CD4-positive, alpha-beta T cell treated with Interleukin-2 at 100 ng/mL for 4 hours (primary cell): ENCODE measurements at places on chromosomes 12 and 14.

DNA sequence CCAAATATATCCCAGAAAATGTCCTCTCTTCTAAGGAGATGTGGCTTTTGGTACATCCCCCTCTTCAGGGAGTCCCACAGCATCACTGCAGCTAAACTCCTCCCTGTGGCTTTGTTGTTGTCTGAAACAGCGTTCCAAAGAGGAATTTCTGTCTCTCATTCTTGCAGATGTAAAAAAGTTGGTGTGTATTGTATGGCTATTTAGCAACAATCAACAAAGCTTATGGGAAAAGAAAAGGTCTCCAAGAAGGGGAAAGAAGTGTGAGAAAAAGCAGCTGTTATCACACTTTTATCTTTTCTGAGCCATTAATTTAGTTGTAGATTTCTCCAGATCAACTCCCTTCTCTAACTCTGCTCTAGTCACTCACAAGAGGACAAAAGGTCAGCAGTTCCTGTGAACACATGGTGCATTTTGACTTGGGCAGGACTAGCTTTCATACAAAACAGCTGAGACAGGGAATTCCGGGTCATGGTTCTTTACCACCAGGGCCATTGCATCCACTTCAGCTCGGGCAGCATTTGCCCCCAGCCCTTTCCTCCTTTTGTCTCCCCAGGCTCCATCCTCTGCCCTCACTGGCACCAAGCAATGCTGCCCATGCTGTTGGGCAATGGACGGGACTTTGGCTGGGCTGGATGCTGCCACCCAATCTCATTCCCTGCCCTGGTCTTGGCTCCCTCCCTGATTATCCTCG is 184.7 kb downstream of the TMX1 start:
- DNase-seq, result no peak

GRCh38 chr12:79420146-79420618 is 270.6 kb downstream of the PAWR start:
- DNase-seq, result no peak

DNA sequence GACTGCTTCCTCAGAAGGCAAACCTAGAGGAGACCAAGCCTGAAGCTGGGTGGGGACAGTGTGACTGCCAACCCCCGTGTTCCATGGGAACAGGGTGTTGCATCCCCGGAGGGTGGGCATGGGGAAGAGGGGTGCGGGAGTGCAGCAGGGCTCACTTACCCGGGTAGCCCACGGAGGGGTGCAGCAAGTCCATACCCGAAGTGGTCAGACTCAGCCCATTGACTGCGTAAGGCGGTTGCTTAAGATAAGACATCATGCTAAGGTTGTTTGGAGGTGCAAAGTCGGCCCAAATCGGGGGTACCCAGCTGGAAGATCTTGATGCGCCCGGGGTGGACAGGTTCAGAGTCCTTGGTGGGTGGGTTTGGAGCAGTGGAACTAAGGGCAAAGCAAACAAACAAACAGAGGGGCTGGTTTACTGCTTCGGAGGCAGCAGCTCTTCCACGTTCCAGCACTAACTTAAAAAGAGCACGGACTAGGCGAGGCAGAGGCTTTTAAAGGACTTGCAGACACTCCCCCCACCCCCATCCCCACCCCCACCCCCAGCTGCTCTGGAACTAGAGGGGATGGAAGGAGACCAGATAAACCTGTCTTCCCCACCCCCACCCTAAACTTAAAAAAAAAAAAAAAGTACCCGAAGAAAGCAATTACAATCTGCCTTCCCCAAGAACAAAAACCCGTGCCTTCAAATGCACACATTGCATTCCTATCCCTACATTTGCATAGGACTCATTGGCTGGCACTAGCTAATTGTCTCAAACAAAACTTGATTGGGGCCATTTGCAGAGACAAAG is 4.9 kb downstream of the OTX2 start:
- DNase-seq, result no peak

- DNase-seq, result no peak
Observed at GRCh38 chr14:74946659-74947281, 8.6 kb downstream of the PGF start.

DNA sequence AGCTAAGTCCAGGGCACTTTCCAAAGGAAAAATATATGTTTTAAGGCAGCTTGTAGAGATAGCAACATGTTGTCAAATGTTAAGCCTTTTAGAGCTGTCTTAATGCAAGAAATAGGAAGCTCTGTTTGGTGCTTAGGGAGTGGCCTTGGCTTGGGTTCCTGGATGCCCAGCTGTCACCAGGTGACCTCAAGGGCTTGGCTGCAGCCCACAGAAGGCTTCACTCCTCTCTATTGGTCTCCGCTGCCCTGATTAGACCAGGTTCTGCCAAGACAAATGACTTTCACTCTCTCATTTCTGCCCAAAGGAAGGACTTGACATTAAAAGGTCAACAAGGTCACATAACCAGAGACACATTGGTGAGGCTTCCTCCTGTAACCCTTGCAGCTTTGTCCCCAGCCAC is 76.8 kb downstream of the WSCD2 start:
- DNase-seq, result no peak

GRCh38 chr12:52226446-52226845 is 6.6 kb upstream of the KRT7 start:
- DNase-seq, result no peak

- no peak for DNase-seq
Observed at GRCh38 chr12:94225947-94226630, 77.7 kb downstream of the PLXNC1 start.

DNA sequence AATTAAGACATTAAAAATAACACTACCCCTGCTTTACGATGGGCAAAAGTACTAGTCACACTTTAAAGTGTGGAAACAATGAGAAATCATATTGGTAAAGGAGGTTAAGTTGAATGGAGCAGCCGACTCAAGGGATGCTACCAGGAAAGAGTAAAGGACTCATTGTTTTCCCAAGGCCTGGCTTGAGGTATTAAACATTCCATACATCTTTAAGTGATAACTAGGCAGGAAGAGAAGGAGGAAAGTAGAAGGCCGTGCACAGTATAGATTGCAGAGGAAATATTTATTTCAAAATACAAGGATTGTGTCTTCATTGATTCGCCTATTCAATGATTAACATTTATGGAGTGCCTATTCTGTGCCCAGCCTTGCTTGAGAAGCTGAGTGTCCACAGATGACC is 20.6 kb upstream of the YARS2 start:
- no peak for DNase-seq
